ENCODE measurements at places on chromosomes 7 and 10. TPM values are rescaled to one million over a fixed set of nuclear protein-coding genes. Genes with fewer than 3 reads are reported as not detected.

GRCh38 chr7:142914121-142914520 is 19.4 kb downstream of the TRPV5 start:
- no peaks in the 10 kb centered on the region for H3K4me1 ChIP-seq
- no peak for DNase-seq
- no peaks in the 10 kb centered on the region for H3K36me3 ChIP-seq
- H3K27ac ChIP-seq: no peak overlapping the region
- H3K27me3 ChIP-seq: peaks cover 47% of the 10 kb centered on the region

DNA sequence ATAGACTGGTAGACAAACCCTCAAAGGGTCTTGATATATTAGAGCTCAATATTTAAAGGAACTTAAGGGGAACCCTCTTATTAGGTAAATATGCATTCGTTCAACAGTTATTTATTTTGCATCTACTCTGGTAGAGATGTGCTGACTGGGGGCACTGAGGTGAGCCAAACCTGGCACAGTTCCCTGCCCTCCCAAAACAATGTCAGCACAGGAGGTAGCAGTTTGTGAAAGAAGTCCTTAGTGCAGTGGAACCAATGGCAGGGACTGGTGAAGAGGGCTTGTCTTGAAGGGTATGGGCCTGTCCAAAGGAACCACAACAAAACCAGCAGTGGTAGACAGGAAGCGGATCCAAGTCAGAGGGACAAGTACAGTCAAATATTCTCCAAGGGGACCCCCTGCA is 32.6 kb upstream of the GPAM start:
- H3K27ac ChIP-seq: no peak overlapping the region
- no peak for DNase-seq
- no peaks in the 10 kb centered on the region for H3K27me3 ChIP-seq
- peaks cover 8% of the 10 kb centered on the region for H3K4me1 ChIP-seq
- H3K4me3 ChIP-seq: no peak overlapping the region

- no peaks in the 10 kb centered on the region for H3K4me1 ChIP-seq
- DNase-seq: no peak
- peaks cover 3% of the 10 kb centered on the region for H3K27me3 ChIP-seq
- H3K27ac ChIP-seq: no peak overlapping the region
Observed at GRCh38 chr7:16300361-16300895, 120.9 kb downstream of the CRPPA start.

- H3K27me3 ChIP-seq: no peaks in the 10 kb centered on the region
- peaks cover 4% of the 10 kb centered on the region for H3K4me1 ChIP-seq
- H3K27ac ChIP-seq: peak overlapping the region; percentile 95
- no peaks in the 10 kb centered on the region for H3K36me3 ChIP-seq
Observed at GRCh38 chr10:121927318-121927840, 452 bp downstream of the ATE1 start.

- no peaks in the 10 kb centered on the region for H3K36me3 ChIP-seq
- H3K27me3 ChIP-seq: no peaks in the 10 kb centered on the region
- no peak overlapping the region for H3K4me3 ChIP-seq
- no peak for DNase-seq
- no peaks in the 10 kb centered on the region for H3K4me1 ChIP-seq
Observed at GRCh38 chr10:108749042-108749441, 1174.3 kb downstream of the XPNPEP1 start.

GRCh38 chr7:139159900-139160675 is 50.6 kb upstream of the ZC3HAV1 start:
- no peaks in the 10 kb centered on the region for H3K27me3 ChIP-seq
- no peaks in the 10 kb centered on the region for H3K36me3 ChIP-seq
- DNase-seq: no peak

- no peak for DNase-seq
- H3K4me1 ChIP-seq: no peaks in the 10 kb centered on the region
- H3K36me3 ChIP-seq: peaks cover 4% of the 10 kb centered on the region
- H3K4me3 ChIP-seq: no peak overlapping the region
- H3K27me3 ChIP-seq: no peaks in the 10 kb centered on the region
Observed at GRCh38 chr10:80506836-80507487, 30.7 kb upstream of the SH2D4B start.

- H3K4me3 ChIP-seq: no peak overlapping the region
- H3K27ac ChIP-seq: no peak overlapping the region
- no peaks in the 10 kb centered on the region for H3K4me1 ChIP-seq
- peak; percentile 36 for DNase-seq
Observed at GRCh38 chr7:85021101-85021704, 165.7 kb downstream of the SEMA3D start.

DNA sequence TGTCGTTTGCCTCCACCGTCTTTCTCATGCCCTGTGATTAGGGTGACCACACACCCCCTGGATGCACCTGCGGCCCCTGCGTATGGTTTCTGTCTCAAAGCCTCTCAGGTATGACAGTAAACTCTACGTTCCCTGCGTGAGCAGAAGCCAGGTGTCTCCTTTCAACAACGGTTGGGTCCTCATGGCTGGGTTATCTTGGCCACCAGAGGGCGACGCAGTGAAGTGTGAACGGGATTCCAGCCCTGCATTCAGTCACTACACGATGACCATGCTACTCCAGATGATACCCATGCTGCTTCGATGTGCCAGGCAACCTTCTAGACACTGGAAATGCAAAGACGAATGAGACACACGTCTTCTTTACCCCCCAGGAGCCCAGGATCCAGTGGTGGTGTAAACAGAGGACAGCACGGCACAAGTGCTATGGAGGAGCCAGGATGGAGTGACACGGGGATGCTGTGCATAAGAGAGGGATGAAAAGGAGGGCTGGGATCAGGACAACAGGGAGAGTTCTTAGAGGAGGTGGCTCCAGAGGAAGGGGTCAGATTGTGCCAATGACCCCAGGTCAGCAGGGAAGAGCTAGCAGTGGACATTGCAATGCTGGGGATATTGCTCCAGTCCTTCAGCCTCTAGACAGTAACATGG is 228.1 kb upstream of the PFKP start:
- no peak overlapping the region for H3K27ac ChIP-seq
- no peak overlapping the region for H3K4me3 ChIP-seq
- H3K4me1 ChIP-seq: no peaks in the 10 kb centered on the region
- H3K36me3 ChIP-seq: no peaks in the 10 kb centered on the region
- DNase-seq: peak; percentile 71

SSC4D gene
- 1.8 TPM for total RNA-seq

KAZALD1 gene
- total RNA-seq: 19.2 TPM

ZNF485 gene
- total RNA-seq: 5.1 TPM

COBL gene
- total RNA-seq: not detected

GBF1 gene
- 50.0 TPM for total RNA-seq

GHRHR gene
- total RNA-seq: not detected

MINPP1 gene
- total RNA-seq: 15.2 TPM

SYT15 gene
- 0.64 TPM for total RNA-seq

Measured in A673 (cell line).